T follicular helper cell (primary cell): ENCODE measurements at places on chromosomes 1 and 21.
A peak's percentile ranks its signal among the peaks of the same experiment; 100 is the strongest.

GRCh38 chr21:42337830-42338728 lies 12.7 kb downstream of the TFF2 start:
- peak; percentile 70 for DNase-seq

DNA sequence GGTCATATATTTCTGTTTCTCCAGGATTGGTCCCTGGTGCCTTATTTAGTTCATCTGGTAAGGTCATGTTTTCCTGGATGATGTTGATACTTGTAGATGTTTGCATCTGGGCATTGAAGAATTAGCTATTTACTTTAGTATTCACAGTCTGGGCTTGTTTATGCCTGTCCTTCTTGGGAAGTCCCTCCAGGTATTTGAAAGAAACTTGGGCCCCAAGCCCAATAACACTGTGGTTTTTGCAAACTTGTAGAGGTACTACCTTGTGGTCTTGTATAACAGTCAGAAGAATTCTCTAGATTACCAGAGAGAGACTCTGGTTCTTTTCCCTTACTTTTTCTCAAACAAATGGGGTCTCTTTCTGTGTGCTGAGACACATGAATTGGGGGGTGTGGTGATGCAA lies 251.4 kb upstream of the B3GALT2 start:
- DNase-seq: no peak

DNA sequence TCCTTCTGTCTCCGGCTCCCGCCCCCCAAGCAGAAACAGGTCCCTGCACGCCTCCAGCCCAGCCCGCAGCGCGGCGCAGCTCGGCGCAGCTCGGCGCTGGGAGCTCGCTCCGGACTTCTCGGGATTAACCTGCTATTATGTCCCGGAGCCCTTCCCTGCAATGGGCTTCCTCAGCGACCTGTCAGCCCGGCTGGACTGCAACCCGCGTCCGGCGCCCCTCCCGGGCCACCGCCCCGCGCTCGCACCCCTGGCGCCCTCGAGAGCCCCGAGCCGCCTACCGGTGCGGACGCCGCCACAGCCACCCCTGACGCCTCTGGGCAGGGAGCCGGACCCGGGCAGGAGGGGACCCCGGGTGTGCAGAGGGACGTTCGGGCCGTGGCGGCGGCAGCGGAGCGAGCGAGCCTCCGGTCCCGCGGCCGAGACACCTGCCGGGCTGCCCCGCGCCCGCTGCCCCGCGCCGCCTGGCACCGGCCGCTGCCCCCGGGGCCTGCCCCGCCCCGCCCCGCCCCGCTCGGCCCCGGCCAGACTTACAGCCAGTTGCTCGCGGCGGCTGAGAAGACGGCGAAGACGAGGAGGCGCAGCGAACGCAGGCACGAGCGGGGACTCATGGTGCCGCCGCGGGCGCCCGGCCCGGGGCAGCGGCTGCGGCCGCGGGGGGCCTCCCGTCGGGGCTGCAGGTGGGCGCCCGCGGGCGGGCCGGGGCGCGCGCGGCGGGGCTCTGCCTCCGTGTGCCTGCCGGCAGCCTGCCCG lies 407 bp downstream of the WNT4 start:
- no peak for DNase-seq

- DNase-seq: no peak
Observed at GRCh38 chr1:9993561-9994075, 3.4 kb upstream of the RBP7 start.

DNA sequence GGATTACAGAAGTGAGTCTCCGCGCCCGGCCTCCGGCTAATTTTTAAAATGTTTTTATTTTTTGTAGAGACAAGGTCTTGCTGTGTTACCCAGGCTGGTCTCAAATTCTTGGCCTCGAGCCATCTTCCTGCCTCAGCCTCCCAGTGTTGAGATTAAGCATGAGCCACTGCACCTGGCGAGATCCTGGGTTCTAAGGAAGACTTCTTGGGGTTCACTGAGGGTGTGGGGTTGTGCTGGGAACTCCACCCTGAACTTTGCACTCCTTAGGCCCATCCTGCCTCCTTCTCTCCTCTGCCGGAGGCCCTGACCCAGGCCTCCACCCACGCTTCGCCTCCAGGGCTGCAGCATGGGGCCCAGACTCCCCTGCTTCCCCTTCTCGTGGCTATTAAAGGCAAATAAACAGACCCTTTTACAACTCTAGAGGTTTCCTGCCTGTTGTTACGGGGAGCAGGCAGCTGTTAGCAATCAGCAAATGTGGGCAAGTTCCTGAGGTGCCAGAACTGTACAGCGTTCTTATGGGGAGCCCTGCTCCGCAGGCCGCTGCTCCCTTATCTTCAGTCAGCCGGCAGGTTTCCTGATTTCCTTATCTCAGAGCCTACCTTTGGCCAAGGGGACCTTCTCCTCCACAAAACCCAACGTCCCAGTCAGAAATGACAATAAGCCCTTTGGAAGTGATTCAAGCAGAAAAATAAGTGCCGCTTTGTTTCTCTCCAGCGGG lies 41.0 kb upstream of the LIN9 start:
- no peak for DNase-seq

GRCh38 chr1:81699234-81699633 lies 101.5 kb upstream of the ADGRL2 start:
- no peak for DNase-seq

DNA sequence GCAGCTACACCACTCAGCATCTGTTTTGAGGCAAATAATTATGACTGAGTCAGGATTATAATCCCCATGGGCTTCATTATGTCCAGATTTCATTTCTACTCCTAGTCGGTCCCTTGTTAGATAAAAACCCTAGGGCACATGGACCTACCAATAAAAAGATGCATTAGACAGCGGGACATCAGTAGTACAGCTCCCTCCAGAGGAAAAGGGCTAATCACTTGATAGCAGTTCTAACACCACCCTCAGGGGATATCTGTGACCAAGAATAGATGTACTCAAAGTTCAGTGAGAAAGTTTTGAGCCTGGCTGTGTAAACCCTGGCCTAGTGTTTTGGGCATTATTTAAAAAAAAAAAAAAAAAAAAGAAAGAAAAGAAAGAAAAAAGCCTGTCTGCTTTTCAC lies 10.0 kb downstream of the GJA8 start:
- no peak for DNase-seq

DNA sequence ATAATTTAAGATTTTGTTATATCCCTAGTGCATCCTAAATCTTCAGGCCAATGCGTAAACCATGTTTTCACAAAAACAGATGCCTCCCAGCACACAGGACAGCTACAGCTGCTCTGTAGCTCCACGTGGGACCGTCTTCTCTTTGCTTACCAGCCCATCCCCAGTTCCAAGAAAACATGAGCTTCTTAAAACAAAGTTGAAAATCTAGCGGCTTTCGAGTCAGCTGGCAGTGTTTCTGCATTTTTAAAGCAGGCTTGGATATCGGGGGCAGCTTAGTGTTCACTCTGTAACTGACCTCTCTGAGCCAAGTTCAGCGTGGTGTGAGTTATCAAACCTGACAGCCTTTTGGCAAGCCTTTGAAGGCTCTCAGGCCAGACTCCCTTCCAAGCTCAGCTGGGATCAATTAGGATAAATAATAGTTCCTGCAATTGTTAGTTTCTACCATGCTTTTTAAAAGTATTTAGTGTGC lies 881.5 kb downstream of the LTN1 start:
- no peak for DNase-seq

DNA sequence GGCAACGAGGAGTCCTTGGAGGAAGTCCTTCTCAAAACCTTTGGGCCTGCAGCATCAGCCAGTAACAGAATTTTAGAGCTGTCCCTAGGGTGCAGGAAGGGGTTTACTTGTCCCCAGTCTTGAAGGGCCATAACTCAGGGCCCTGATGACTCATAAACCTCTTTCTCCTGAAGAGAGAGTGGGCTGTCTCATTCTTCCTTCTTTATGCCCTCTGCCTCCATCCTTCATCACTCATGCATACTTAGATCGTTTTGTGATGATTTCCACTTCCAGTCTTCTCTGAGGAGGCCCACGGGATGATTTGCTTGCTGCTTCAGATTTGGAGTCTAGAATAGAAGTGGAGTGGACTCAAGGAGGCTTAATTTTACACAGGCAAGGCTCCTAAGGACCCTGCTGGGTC lies 60.2 kb downstream of the NDUFS5 start:
- no peak for DNase-seq

- DNase-seq: no peak
Observed at GRCh38 chr1:204313675-204314074, 46.1 kb downstream of the PLEKHA6 start.

DNA sequence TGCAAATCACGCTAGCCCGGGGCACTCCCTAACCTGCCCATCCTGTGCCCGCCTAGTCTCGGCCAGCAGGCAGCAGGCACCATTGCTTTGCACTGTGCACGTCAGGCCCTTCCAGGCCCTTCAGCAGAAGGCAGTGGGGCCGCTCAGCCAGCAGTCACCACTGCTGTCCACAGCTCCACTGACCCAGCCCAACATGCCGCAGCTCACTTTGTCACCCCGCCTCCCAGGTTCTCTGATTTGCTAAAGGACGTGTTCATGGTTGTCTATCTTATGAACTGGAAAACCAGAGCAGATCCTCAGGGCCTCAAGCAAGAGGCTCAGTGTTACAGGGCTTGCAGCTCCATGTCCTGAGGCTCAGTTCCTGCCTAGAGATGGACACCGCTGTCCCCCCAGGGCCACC lies 14.2 kb upstream of the SPOCD1 start:
- no peak for DNase-seq

DNA sequence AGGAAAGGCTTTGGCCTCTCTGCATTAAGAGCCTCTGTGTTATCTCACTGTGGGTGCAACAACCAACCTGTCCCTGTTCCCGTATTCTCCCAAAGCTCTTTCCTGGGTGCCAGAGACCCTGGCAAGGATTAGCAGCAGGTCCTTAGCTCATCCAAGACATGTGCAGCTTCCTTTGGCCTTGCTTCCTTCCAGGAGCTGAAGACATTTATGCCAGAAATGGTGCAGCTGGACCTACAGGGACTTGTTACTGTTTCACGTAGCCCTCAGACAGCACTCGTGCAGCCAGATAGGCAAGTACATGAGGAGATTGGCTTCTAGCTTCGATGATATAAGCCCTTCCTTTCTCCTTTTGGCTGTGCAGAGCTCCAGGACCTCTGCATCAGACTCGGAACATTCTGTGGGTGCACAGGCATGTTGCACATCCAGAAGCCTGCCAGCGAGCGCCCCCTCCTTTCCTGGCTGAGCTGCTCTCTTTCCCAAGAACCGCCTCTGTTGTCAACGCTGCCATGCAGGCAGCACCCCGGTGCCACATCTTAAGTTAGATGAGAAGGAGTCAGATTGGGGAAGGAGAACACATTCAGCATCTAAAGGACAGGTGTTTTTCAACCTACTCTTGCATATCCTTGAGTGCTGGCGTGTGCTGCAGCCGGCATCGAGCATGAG lies 284.5 kb upstream of the PLXNA2 start:
- no peak for DNase-seq

- DNase-seq: no peak
Observed at GRCh38 chr1:68173283-68173935, 58.9 kb downstream of the WLS start.

DNA sequence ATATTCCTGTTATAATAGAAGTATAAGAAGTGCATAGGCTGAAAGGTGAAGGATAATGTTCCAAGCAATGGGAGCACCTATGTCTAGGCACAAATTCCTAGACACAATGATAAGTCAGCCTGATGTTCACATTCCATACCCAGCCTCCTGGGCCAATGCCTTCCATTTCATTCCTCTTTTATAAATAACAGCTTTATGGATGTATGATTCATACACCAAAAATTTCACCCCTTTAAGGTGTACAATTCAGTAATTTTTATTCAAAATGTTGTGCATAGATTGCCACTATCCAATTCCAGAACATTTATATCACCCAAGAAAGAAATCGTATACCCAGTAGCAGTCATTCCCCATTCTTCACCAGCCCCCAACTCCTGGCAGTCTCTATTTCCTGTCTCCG lies 118.8 kb downstream of the BRINP2 start:
- no peak for DNase-seq

DNA sequence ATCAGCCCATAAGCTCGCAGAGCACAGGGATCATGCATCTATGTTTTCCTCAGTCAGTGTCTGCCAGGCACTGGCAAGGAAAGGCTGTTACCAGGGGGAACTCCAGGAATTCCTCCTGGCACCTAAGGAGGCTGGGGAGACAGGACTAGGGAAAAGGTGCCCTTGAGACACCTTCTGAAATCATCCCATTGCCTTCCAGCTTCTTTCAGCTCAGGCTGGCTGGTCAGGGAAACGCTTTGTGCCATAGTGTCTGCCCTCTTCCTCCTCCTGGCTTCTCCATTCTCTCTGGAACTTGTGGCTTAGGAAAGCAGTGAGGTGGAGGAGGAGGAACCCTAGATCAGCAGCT lies 13.8 kb downstream of the LMNA start:
- DNase-seq: no peak

DNA sequence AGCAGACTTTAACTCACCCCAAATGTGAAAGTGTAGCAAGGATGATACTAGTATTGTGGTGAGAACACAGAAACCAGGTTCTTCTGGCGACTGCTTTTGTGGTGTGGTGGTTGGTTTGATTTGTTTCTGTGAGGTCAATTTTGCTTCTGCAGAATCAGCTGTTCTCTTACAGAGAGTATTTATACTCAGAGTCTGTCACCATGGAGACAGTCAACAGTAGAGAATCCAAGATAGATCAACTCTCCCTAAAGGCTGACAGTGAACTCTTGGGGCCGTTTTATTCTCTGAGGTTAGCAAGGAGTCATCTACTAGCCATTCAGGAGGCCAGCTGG lies at the start of gene CFAP107:
CFAP107 (plus strand) TSS at position 209 of the 332 bp plus-strand sequence. CDS start 231 bp downstream, outside the sequence.
- no peak for DNase-seq

DNA sequence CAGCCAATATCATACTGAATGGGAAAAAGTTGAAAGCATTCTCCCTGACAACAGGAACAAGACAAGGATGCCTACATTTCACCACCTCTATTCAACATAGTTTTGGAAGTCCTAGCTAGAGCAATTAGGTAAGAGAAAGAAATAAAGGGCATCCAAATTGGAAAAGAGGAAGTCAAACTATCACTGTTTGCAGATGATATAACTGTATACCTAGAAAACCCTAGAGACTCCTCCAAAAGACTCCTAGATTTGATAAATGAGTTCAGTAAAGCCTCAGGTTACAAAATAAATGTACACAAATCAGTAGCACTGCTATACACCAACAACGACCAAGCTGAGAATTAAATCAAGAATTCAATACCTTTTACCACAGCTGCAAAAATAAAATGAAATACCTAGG lies 171.3 kb upstream of the HP1BP3 start:
- no peak for DNase-seq

- no peak for DNase-seq
Observed at GRCh38 chr1:98813738-98814309, 152.3 kb downstream of the SNX7 start.
